ENCODE measurements at places on chromosomes 13 and 19.

DNA sequence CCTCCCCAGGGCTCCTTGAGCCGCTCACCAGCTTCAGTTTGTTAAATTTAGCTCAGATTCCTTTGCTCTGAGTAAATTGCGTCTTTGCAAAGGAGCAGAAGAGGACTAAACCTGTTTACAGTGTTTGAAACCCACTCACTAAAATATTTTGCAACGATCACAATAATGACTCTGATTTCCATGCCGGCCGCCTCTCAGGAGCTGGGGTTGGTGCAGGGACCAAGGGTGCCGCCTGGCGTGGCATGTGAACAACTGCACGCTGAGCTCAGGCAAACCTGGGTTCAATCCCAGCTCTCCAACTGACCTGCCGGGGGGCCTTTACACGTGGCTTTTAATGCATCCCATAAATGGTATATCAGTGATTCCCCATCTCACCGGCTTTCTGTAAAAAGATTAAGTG is 68.7 kb upstream of the CACNA1A start:
- peak; percentile 12 for DNase-seq

- no peak for DNase-seq
Measured at GRCh38 chr13:51212758-51213157, 9.4 kb upstream of the FAM124A start.

- peak; percentile 66 for DNase-seq
Measured at GRCh38 chr19:958967-959855, 24.9 kb upstream of the WDR18 start.

DNA sequence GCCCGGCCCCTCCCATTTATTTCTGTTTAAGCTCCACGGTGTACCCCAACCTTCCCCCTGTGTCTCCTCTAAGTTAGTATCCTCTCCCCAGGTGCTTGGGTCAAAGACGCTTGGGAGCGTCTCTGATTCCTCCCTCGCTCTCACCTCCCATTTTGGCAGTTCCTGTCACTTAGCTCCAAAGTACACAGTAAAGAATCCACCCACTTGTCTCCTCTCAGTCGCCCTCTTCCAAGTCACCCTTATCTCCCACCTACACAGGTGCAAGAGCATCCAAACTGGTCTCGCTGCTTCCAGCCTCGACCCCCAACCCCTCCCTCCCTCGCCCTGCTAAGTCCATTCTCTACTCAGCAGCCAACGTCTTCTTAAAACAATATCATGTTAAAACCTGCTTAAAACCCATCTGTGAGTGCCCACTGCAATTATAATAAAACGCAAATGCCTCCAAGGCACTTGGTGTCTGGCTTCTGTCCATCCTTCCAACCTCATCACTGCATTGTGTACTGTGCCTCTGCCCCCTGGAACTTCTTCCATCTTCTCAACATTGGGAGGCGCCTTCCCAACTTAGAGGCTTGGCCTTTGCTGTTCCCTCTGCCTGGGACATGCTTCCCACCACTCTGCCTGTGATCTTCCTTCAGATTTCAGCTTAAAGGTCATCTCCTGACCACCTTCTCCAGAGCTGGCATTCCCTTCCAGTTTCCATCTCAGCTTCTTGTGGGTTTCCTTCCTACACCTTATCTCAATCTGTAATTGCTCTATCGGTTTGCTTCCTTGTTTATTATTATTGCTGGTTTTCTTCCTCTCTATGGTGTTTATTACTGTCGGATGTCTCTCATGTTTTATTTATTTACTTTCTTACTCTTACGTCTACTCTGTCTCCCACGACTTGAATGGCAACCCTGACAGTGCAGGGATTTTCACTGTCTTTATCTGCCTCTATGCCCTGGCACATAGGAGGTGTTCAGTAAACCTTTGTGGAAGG is 9.5 kb upstream of the KLK14 start:
- no peak for DNase-seq

DNA sequence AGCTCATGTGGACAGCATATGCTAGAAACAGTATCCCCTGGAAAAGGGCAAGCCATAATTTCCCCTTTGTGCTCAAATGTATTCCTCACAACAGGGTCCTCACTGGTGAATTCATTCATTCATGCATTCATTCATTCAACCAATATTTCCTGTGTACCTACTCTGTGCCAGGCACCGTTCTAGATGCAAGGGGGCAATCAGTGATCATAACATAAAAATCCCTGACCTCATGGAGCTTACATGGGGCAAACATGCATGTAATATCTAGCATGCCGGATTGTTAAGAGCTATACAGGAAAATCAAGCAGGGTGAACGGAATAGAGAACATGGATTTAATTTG is 2.6 kb downstream of the RANBP3 start:
- no peak for DNase-seq

DNA sequence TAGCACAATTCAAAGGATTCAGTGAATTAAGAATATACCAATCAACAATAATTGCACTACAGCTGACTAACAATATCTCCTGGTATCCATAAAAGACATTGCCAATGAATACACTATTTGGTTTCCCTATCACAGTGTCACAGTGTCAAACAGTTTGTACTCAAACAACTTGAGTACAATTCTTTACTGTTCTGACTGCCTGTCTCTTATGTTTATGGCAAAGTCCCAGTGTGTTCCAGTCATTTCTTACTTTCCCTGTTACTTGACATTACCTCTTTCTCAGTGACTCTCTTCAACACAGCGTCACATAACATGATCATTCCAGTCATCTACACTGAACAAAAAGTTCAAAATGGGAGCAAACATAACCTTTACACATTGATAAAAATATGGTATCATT is 21.2 kb upstream of the RNASEH2B start:
- DNase-seq: no peak

DNA sequence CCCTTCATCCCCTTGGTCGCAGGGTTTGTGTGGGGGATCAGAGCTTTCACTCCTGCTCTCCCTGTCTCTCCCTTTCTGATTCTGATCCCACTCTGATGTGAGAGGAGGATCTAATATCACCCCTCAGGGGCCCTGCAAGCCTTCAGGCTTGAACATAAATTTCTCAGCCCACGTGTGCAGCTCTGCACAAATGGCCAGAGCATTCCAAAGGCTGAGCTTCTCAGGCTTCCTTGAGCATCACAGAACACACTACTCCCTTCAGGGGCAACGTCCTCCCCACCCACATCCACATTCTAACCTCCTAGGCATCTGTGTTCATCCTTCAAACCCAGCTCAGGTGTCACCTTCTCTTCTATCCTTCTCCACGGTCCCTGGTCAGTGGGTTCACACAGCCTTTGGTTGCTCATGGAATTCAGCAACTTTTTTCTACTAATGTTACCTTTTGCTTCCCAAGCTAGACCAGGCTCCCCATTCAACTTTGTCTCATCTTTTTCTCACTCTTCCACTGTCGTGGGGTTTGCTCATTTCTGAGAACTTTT is 24.4 kb upstream of the DOCK9 start:
- DNase-seq: no peak

DNA sequence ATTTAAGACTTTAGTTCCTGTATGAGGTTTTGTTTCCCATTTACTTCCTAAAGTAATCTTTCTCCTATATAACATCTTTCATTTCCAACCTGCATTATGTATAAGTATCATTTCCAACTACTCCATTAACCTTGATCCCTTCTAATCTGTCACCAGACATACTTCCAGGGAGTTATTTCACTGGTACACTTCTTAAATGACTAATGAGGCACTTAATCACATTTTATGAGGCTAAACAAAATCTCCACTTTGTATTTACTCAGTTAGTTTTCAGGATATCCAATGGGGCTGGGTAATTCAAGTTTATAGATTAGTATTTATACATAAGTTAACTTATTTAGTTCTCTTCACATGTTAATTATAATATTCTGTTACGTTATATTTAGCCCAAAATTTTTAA is 634.7 kb downstream of the PCDH17 start:
- no peak for DNase-seq

- no peak for DNase-seq
Measured at GRCh38 chr19:1105873-1106840, 2.4 kb downstream of the GPX4 start.

DNA sequence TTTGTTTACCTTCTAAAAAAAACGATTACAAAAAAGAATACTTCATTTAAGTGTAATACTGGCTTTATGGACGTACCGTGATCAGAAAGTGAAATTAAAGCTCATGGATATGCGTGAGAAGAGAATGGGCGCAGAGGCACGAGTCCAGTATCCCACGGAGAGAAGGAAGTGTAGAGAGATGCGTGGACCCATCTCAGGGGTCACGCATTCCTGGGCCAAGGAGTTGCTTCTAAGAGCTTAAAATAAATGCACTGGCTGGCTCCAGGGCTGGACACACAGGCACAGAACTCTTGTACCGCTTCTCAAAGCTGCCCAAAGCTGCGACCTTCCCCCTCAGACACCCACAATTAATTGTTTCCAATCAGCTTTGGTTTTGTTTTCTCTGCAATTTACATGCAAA is 8.7 kb upstream of the SPC24 start:
- no peak for DNase-seq

DNA sequence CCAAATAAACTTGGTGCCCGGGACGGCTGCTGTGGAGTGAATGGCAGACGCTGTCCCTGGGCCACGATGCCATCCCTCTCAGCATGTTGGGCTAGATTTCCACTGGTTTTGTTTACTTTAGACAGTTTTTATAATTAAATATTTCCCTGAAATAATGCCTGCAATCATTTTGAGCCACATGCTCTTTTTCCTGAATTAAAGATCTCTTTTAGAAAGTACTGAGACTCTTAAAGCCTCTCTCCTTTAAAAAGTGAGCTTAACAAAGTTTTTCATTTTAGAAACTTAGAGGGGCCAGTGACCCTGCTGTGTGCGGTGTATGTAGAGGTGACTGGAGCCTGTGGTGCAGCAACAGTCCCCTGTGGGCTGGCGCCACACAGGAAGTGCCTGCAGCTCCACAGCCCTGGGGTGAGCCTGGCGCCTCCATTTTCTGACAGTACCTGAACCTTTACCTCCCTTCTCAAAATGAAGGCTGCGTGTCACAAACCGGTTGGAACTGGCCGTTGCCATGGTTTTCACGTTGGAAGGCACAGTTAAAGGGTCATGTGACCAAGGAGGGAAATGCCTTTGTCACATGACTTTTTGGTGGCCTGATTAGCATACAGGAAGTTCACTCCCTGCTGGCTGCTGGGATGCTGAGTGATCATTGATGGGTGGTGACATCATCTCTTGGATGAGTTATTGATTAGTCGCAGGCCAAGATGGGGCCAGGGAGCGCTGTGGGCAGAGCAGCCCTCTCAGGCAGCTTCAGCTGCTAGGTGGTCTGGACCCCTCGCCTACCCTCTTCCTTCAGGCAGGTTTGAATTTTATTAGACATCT is 26.3 kb downstream of the TSSK6 start:
- peak; percentile 97 for DNase-seq

DNA sequence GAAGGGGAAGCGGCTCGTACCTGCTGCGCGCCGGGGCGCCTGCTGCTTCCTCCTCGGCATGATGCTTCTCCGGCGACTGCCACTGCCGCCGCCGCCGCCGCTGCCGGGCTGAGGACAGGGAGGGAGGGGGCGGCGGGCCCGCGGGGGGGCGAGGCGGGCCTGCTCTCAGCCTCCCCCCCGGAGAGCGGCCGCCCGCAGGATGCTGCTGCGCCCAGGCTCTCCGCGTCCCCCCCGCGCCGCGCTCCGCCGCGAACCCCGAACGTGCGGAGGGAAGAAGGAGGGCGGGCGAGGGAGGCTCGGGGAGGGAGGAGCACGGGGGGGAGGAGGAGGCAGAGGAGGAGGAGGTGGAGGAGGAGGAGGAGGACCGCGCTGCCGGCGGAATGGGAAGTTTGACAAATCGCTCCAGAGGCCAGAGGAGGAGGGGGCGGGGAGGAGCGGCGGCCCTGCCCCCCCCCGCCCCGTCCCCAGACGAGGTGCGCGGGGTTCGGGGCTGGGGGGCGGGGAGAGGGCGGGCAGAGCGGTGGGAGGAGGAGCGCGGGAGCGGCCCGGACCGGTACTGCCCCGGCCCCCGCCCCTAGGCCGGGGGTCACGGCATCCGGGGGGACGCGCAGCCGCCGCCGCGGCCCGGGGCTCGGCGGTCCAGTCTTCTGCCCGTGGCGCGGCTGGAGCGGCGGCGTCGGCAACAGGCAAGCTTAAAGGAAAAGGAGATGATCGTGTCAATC is at the start of gene TSHZ3:
Gene TSHZ3, minus strand, starts transcription at position 277 of the 722 bp plus-strand sequence. Its CDS starts 217 bp downstream, at position 60.
- DNase-seq: peak; percentile 91

GRCh38 chr13:57865600-57866294 is 234.2 kb downstream of the PCDH17 start:
- no peak for DNase-seq

GRCh38 chr19:35549174-35549788 is 3.9 kb downstream of the TMEM147 start:
- DNase-seq: peak; percentile 69

DNA sequence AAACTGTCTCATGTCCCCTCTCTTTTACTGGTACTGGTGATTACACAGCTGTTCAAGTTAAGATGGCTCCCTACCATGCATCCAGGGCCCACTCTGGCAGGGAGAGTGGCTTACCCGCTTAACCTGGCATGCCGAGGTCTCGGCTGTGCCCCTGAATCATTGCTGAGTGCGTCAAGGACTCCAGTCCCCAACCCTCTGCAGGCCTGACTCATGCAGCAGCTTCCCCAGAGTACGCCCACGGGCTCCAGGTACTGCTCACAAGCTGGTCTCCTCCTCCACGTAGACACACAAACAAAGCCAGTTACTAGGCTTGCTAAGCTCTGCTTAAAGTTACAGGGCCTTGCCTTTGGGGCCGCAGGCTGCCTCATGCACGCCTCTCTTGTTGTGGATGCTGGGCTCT is 447.4 kb downstream of the COG6 start:
- DNase-seq: peak; percentile 94

DNA sequence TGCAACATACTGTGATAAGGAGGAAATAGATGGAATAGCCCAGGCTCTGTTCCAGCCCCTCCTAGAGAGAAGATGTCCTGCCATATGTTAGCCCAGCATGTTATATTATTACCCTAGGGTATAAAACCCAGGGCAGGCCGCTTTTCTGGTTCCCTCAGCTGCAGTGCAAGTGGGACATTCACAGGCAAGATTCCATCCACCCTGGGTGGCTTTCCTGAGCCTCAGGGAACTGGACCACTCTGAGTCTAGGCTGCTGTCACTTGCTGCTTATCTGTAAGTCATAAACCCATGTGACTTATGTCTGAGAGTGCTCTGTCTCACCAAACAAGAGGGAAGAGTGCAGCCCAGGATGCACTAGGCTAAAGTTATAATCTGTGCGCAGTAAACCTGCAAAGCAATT is 413.2 kb downstream of the MZT1 start:
- DNase-seq: no peak

DNA sequence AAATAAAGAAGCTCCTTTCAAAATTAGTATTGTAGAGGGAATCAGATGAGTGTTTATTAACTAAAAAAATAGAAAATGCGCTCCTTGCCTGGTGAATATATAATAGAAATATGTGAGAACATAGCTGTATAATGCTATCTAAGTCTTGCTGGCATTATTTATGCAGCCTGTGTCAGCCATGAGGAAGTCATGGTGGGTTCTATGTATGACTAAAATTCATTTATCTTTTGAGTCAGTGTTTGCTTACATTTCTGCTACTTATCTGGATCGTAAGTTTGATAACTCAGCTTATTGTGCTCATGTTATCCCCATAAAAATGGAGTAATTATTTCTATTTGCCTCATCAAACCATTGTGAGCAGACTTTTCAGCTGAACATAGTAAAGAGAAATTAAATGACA is 449.3 kb downstream of the OXGR1 start:
- DNase-seq: no peak
